Activated B cell treated with CpG ODN at 0.5 μM for 24 hours (primary cell): ENCODE measurements at places on chromosomes 1 and 21.

DNA sequence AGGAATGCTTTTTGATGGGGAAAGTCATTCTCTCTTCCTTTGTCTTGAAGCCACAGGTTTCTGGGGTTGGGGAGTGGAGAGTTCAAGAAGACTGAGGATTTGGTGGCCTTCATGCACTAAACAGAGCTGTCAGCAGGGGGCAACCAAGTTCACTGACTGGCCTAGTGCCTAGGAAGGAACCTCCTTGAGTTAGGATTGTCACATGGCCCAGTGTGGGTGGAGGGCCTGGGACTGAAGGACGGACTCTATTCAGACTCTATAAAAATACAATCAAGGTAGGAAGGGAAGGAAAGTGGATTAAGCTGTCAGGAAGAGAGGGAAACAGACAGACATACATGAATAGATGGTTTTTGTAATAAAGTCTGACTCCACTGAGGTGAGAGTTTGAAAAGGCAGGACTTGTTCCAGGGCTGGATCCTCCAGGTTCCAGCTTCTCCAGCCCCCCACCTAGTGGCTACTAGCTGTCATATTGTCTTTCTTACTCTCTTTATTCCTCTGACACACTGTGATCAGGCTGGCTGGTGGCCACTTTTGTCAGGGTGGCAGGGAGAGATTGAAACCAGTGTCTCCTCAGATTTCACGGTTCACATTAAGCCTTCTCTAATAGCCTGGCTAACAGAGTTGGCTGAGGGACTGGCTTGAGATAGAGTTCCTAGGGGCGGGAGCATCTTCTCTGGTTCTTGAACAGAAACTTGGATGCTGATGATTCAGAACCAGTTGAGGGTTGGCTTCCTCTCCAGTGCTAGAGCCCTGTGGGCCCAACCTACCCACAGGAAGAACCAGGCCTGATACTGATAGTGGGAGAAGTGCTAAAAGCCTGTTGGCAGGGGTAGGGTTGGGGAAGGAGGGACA lies 4.1 kb upstream of the SH3BGRL3 start:
- DNase-seq = peak; percentile 61

GRCh38 chr1:214272964-214273533 lies 7.9 kb upstream of the SMYD2 start:
- no peak for DNase-seq

DNA sequence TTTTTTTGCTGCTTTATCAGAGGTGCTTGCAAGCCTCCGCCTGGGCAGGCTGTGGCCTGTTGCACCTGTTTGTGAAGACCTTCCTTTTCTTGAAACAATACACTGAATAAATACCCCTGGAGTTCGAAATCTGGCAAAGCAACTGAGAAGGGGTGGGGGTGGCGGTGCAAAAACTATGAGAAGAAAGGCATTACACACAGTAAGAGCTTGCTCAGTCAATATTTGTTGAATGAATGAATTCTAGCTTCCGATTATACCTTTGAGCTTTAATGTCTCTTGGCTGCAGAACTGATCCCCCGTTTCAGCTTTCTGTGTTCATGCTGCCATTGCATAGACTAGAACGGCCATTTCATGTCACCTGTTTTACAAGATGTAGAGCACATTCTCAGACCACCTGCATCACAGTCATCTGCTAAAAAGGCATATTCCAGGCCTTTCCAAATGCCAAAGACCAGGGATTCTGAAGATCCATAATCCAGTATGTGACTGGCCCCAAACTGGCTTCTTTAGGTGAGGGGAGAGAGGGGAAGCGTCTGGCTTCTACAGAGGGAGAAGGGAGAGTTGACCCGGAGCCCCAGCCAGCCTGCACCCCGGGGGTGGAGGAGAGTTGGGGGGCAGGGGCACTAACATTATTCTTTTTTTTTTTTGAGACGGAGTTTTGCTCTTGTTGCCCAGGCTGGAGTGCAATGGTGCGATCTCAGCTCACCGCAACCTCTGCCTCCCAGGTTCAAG lies 111.5 kb downstream of the ETS2 start:
- DNase-seq = no peak

- DNase-seq = no peak
Measured at GRCh38 chr1:101938681-101939080, 58.0 kb downstream of the OLFM3 start.

DNA sequence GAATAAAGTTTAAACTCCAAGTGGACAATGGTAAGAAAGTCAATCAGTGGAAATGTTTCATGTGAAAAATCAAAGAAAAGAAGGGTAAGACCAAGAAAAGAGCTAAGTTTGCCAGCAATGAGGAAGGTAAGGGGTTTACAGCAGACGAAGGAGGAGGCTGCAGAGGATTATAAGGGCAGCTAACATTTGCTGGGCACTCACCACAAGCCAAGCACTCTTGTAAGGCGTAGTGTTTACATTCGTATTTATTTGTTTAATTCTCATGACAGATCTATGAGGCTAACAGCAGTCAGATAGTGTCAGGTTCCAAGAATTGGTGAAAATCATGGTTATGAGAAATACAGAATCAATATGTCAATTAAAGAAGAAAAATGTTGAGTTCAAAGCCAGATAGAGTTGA lies 75.2 kb upstream of the NGF start:
- DNase-seq = no peak

DNA sequence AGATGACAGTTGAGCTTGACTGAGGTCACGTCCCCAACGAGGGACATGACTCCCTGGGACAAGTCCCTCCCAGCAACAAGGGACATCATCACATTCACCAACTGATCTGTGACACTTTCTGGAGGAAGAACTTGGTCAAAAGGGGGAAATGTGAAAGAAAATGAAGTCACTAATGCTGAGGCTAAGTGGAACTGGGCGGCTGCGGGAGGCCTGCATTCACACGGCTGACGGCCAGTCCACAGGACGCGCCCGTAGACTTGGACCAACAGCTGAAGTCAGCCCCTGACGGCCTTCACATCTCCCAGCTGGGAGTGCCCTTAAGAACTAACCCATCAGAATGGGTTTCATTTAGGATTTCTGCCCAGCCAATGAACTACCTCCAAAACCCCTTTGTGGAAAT lies 26.6 kb downstream of the POFUT2 start:
- DNase-seq = no peak

GRCh38 chr1:2206813-2207487 lies 12.4 kb upstream of the FAAP20 start:
- no peak for DNase-seq

DNA sequence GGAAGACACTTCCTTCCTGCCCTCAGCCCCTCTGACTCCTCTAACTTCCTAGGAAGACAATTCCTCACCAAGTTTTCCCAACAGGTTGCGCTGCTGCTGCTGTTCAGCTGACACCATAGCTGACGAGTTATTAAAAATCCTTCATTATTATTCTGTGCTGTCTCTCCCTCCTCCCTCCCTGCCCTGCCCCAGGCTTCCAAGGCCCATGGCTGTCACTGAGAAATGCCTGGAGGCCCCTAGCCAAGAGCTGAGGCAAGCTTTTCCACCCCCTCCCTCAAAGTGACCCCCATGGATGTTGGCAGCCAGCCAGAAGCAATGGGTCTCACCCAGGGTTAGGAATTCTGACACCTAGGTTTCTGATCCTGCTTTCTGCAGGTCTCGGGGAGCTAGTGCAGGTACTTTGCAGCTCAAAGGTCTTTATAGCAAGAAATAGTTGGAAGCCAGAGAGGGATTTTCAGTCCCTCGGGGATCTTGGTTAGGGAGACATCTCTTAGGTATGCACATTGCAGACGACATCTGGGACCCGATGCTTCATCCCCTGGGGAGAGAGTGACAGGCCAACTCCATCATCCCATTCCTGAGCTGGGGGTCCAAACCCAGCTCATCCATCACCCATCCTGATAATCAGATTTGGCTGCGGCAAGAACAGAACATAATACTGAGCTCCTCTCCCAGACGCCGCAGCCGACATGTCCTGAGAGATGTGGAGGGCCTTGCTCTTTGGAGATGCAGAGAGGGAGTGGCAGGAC lies 65.0 kb downstream of the KIRREL1 start:
- DNase-seq = no peak

- no peak for DNase-seq
Measured at GRCh38 chr1:111442457-111442856, 6.6 kb downstream of the WDR77 start.

DNA sequence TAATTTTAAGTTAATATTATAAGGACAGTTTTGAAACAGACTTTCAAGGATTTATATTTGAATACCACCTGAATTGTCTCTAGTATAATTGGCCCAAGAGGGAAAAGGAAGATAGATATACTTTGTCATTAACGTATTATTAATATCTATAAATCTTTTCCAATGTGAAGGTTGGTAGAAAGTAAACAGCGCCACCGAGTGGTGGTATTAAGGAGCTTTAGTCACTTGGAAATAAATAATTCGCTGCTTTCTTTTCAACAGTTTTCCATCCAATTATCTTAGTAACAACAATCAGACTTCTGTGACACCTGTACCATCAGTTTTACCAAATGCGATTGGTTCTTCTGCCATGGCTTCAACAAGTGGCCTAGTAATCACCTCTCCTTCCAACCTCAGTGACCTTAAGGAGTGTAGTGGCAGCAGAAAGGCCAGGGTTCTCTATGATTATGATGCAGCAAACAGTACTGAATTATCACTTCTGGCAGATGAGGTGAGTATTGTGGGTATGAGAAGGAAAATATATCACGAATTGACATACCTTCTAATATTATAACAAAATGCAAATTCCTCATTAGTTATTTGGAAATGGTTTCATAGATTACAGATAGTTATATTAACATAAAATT lies 37.7 kb downstream of the SH3GLB1 start:
- no peak for DNase-seq

DNA sequence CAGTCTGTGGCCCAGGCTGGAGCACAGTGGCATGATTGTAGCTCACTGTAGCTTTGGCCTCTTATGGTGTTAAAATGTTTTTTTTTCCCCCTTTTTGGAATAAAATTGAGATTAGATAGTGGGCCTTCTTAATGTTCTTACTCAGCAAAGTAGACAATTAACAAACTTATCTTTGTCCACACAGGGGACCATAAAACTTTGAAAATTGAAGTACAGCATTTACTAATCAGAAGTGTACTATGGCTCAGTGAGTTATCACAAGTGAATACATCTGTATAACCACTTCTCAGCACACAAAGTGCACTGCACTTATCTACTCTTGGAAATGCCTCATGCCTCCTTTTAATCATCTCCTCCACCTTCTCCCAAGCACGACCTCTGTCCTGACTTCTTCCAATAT lies 218.9 kb downstream of the PRDM2 start:
- no peak for DNase-seq

DNA sequence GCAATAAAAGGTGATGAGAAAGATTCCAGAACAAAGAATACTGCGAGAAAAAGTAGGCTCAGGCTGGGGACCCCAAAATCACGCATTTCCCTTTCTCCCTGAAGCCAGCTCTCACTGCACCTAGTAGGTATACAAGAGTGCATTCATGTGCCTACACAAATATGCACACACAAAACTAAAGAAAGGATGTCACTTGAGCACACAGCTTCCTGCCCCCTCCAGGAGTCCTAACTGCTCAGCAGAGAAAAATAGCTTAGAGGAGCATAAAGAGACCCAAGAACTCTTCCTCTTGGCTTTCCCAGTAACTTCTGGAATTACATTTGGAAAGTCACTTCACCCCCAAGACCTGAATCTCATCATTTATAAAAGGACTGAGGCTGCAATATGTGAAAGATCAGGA lies 38.0 kb downstream of the JAK1 start:
- no peak for DNase-seq

DNA sequence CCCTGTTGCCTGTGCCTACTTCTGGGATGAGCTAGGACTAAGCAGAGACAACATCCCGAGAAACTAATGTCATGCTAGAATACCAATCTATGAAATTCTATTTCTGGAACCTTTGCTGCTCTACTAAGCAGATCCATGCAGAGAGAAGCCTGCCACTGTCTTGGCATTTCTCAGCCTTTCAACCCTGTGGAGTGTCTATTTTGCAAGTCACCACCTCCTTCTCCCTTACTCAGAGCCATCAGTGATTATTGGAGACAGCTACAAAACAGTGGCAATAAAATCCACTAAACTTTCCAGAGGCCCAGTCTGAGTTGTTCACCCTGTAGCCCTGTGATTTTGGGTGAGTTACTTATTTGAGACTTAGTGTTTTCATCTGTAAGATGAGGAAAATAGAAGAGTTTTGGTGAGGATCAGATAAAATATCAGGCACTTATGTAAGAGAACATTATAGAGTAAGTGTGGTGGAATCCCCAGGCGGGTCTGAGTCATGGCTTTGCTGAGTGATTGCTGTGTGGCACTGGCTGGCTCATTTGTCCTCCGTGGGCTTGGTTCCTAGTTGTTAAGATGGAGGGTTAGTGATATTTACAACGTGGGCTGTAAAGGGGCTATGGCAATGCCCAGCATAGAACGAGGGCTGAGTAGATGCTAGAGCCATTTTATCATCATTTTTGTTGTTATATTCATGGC lies 61.1 kb downstream of the FMN2 start:
- no peak for DNase-seq

GRCh38 chr1:237219751-237220642 lies 178.0 kb downstream of the RYR2 start:
- no peak for DNase-seq

- no peak for DNase-seq
Measured at GRCh38 chr1:22944346-22945055, 28.2 kb downstream of the LACTBL1 start.

GRCh38 chr1:39842836-39843235 lies 40.5 kb downstream of the TRIT1 start:
- DNase-seq = no peak

- no peak for DNase-seq
Measured at GRCh38 chr1:5716126-5716525, 276.1 kb downstream of the NPHP4 start.

DNA sequence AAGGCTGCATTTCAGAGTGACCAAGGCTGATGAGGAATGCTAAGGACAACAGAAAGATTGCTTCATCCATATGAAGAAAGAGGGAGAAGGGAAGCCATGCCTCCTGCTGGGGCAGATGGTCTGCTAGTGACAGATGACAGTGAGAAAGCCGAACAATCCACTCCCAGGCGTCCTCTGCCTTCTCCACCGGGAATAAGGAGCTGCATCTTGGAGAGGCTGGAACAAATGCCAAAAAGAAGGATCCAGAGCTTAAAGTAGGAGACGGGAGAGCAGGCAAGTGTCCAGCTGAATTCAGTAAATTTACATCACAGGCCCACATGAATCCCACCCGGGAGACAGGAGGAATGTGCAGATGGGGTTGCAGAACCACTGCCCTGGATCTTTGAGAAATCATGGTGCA lies 33.4 kb downstream of the DDX20 start:
- no peak for DNase-seq

- no peak for DNase-seq
Measured at GRCh38 chr1:17564458-17565393, 25.2 kb downstream of the ARHGEF10L start.

DNA sequence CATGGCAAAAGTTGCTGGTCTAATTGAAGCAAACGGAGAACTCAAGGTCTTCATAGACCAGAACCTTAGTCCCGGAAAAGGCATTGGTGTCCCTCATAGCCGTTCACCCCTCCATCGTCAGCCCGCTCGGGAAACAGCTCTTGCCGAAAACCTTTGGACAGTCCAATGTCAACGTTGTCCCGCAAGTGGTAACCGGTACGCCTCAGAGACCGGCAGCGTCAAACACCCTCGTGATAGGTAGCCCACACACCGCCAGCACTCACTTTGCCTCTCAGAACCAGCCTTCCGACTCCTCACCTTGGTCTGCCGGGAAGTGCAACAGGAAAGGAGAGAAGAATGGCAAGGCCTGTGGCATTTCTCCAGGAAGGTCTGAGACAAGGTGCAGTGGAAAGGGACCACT lies 351.3 kb upstream of the CAMK1G start:
- DNase-seq = no peak

- no peak for DNase-seq
Measured at GRCh38 chr1:56920591-56921001, 45.2 kb downstream of the C8B start.
